ENCODE measurements at places on chromosomes 1 and 21. TPM values are rescaled to one million over a fixed set of nuclear protein-coding genes. Genes with fewer than 3 reads are reported as not detected.

GRCh38 chr1:11458811-11459275 lies 20.1 kb upstream of the DISP3 start:
- no peak for DNase-seq

Gene RORC
- polyA plus RNA-seq: 1.6 TPM

DNA sequence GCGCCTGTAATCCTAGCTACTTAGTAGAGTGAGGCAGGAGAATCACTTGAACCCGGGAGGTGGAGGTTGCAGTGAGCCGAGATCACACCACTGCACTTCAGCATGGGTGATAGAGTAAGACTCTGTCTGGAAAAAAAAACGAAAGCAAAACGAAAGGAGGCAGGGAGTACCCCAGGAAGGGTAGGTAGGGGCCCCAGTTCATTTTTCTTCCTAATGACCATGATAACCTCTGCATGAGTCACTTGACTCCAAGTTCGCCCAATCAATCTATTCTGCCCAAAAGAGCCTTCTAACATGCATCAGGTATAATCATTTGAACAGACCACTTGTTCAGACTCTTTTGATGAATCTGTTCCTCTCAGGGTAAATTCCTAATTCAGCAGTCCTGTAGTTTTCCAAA lies 13.2 kb upstream of the TMEM201 start:
- DNase-seq: no peak

DNA sequence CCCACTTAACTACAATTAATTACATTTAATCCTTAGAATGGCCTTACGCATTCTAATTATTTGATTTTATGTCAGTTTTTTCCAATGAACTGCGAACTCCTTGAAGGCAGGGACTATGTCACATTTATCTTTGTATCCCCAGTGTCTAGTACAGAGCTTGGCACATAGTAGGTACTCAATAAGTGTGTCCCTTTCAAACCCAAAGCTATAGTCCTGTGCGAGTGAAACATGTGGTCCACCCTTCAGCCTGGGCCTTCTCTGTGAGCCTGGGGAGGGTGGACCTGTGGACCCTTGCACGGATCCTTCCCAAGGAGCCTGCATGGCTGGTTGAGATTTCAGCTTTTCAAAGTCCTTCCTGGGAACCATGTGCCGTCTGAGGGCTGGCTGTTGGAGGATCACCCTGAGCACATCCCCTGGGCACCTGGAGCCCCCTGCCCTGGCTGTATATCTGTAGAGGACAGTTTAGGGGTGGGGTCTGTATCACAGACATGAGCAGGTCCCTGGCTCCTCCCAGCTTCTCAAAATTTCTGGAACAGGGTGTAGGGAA lies 103.1 kb downstream of the IER5 start:
- no peak for DNase-seq

DNA sequence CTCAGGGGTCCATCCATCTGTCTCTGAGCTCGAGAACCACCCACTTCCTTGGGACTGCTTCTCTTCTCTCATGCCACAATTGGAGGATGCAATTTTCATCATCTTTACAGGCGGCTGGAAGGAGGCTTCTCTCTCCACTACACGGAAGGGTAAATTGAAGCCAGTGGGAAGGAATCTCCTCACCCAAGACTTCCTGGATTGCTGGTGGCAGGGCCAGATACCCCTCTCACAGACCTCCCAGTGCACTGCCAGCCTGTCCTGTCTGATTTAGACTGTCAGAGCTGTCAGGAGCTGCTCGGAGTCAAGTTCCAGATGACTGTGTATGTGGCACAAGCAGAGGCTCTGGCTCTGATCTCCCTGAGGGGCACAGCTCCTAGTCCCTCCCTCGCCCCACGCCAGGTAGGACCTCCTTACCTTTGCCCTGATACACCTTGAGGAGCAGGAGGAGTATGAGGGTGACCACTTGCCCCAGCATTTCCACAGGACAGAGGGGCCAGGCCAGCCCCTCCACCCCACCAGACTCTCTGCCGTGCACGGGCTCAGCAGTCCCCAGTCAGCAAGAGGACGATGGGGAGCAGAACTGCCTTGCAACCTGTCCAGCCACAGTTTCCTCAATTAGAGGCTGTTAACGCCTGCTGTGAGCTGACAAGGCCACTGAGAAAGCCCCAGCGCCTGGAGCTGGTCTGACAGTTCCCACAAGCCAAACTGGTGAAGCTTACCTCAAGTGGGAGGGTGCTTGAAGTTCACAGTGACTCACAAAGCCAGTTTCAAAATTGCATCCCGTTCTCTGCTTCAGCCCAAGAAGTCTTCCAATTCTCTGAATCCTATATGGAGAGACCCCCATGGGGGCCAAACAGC lies at the start of gene CD244:
Gene CD244, minus strand, starts transcription at position 685 of the 858 bp plus-strand sequence. Its CDS starts 210 bp downstream, at position 475.
- DNase-seq: peak; percentile 87

Gene LCE1F
- polyA plus RNA-seq: not detected

Gene PPFIA4
- polyA plus RNA-seq: not detected

Measured in immature natural killer cell (primary cell).